Choroid plexus epithelial cell (primary cell): ENCODE measurements at places on chromosomes 13 and 19.
A peak's percentile ranks its signal among the peaks of the same experiment; 100 is the strongest.

DNA sequence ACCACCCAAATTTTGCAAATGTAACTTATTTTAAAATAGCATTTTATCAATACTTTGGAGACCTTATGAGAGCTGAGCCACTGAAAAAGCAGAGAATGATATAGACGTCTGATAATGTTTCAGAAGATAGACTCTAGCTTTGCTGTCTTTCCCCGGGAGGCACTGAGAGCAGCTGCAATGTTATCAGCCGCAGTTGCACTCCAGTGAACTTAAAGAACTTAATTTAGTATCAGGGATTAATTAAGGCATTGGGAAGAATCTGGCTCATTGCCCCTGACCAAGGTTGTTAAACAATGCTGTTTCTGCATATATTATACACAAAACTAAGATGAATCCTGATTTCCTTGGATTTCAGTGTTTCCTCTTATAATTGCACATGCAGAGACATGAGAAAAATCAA lies 75.7 kb upstream of the SGCG start:
- DNase-seq: no peak

- no peak for DNase-seq
These were observed 209.9 kb downstream of the DCT start for GRCh38 chr13:94269557-94269956.

- no peak for DNase-seq
These were observed 20.4 kb downstream of the EFNB2 start for GRCh38 chr13:106514928-106515634.

- peak; percentile 98 for DNase-seq
These were observed 475.8 kb downstream of the FOXO1 start for GRCh38 chr13:40190641-40191100.

DNA sequence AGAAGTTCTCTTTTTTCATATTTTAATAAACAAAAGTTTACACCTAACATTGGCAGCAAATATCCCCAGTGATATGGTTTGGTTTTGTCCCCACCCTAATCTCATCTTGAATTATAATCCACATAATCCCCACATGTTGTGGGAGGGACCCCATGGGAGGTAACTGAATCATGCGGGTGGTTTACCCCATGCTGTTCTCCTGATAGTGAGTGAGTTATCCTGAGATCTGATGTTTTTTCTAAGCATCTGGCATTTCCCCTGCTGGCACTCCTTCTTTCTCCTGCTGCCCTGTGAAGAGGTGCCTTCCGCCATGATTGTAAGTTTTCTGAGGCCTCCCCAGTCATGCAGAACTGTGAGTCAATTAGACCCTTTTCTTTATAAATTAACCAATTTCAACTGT lies 214.7 kb downstream of the SLITRK1 start:
- DNase-seq: no peak

DNA sequence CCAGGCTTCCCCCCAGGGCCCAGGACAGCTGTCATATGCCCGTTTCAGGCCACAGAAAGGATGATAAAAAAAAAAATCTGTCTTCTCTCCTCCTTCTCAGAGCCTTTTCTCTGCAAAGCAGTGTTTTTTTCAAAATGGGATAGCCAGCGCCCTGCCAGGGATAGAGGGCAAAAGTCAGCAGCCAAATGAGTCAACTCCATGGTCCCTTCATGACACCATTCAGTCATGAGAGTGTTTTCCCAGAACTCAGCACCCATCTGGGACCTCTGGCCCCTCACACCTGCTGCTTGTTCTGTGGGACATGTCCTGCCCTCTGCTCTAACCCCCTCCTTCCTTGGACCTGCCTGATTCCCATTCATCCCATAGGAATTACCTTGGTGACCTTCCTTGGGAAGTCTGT lies 95.0 kb downstream of the CYSLTR2 start:
- DNase-seq: peak; percentile 55

DNA sequence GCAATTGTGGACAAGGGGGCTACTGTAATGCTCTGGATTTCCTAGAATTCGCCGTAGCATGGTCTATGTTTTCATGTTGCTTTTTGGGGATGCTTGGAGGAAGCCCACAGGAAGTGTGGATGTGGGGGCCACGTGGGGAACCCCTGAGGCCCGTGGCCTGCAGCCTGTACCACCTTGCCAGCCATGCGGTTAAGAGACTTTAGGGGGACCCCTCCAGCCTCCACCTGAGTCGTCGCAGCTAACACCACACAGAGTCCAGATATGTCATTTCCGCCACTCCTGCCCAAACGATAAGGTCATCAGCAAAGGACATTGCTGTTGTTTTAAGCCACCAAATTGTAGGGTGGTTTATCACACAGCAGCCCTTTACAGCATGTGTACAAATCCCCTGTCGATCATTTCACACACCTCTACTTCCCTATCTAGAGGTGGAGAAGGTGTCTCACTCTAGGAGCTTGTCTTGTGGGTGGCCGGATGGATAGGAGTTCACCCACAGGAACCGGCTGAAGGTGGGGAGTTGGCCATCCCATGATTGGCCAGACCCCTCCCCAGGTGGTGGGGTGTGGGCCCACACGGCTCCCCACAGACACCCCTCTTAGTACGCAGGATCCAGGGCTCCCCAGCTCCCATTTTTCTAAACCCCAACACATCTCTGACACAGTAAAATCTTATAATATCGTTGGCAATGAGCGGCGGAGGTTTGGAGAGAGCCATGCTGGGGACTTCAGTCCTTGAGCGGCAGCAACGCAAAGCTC lies 226.7 kb downstream of the TEX29 start:
- no peak for DNase-seq

DNA sequence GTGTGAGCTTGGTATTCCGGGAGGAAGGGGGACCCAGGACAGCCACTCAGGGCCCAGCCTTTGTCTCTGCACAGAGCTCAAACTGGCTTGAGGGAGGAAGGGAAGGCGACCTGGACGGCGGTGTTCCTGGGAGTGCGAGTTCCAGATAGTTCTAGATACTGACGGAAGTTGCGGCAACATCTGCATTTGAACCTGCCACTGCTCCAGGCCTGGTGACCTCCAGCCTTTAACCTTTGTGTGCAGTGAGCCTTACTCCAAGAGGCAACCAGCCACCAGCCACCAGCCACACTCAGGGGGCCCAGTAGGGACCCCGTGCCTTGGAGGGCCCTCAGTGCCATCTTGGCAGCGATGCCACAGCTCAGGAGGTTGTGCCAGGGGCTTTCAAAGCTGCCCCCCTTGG lies 15.5 kb upstream of the ZBTB7A start:
- DNase-seq: no peak

DNA sequence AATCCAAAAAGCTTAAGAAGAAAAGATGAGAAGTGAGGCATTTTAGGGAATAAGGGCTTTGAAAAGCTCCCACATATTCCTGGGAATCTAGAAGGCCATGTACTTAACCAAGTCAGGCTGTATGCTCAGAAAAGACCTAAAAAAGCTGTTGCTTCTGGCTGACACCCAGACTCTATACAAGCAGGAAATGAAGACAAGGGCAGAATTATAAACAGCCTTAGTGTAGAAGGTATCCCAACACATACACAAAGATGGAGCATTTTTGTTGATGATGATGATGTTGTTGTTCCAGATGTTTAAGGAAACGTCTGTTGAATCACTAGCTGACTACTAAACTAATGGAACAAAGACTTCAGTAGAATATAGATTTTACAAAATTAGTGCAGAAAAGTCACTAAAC lies 26.1 kb upstream of the N4BP2L1 start:
- DNase-seq: peak; percentile 47

- no peak for DNase-seq
These were observed 92.3 kb upstream of the ANKRD10 start for GRCh38 chr13:111007209-111007608.

DNA sequence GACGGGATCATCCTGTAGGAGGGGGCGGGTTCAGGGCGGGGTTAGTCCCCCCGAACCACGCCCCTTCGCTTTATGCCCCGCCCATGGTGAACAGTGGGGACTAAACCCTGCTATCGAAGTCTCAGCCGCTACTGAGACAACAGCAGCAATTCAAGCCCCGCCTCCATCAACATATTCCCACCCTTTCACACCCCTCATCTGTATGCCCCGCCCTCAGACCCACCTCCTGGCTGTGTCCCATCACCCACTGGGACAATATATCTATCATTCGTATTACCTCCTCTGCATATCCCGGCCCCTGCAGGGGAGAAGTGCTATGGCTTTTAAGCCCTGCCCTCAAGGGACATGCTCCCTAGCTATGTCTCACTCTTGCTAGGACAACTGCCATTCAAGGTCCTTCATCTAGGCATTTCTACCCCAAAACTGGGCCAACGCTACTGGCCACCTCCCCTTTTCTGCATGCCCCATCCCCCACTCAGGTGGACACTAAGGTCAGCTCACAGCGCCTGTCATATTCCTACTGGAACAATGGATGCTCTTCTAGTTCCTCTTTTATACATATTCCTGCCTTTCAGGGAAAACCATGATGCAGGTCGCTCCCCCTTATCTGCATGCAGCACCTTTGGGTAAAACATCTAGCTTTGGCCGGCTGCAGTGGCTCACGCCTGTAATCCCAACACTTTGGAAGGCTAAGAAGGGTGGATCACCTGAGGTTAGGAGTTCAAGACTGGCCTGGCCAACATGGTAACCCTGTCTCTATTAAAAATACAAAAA lies 11.9 kb downstream of the LRFN1 start:
- no peak for DNase-seq

- DNase-seq: peak; percentile 20
These were observed 560.2 kb upstream of the SPRY2 start for GRCh38 chr13:80901111-80901510.

DNA sequence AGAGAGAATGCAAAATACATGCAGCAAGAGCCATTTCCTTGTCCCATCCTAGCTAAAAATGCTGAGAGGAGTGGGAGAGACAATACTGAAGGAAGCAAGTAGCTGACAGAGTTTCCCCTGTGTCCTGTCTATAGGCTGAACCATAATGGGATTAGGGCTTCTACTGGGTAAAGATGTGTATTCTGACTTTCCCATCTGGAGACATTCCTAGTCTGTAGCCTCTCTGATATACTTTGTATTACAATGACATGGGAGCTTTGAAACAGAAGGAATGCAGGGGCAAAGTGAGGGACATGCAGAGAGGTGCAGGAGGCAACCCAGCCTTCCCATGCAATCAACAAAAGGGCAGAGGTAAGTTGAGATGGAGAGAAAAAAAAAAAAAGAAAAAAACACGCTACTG lies 10.5 kb upstream of the GPC6 start:
- DNase-seq: no peak

DNA sequence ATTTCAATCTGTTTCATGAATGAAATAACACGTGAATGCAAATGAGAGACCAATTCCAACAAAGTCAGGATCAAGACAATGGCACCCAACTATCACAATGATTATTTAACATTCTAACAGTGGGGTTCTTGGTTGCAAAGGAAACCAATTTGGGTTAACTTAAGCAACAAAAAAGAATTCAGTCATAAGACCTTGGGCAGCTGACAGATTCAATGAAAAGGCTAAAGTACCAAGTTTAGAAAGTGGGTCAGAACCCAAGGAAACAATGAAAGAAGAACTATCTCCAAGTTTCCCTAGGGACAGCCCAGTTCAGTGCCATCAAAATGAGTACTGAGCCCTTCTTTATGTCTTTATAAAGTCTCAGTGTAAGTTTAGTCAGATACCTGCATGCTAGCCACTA lies 17.5 kb upstream of the SIGLEC14 start:
- no peak for DNase-seq

DNA sequence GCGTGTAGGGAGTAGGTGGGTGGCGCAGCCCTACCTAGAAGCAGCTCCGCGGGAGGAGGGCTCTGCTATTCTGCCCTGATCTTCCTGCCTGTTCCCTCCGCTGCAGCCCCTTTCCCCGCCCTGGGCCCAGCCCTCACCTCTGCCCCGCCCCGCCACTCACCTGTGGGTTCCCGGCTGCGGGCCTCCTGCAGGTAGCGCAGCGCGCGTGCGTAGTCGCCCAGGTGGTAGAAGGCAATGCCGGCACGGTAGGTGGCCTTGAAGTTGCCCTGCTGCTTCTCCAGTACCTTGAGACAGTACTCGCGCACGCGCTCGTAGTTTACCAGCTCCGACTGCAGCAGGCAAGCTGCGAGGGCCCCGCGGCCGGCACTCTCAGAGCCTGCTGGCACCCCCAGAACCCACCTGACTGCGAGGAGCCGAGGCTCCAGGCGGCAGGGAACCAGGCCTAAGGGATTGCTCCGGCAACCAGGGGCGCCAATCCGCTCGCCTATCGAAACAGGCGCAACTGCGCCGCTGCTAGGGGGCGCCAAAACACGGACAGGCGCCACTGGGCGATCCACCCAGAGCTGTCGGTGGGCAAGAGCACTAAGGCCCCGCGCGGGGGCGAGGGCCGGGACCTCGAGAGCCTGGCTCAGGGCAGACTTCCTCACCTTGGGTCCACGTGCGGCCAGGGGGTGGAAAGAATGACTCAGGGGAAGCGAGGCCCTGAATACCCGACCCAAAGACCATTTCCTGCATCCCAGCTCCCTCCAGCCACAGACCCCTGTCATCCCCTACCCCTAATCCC lies 965 bp downstream of the TTC9B start:
- no peak for DNase-seq

DNA sequence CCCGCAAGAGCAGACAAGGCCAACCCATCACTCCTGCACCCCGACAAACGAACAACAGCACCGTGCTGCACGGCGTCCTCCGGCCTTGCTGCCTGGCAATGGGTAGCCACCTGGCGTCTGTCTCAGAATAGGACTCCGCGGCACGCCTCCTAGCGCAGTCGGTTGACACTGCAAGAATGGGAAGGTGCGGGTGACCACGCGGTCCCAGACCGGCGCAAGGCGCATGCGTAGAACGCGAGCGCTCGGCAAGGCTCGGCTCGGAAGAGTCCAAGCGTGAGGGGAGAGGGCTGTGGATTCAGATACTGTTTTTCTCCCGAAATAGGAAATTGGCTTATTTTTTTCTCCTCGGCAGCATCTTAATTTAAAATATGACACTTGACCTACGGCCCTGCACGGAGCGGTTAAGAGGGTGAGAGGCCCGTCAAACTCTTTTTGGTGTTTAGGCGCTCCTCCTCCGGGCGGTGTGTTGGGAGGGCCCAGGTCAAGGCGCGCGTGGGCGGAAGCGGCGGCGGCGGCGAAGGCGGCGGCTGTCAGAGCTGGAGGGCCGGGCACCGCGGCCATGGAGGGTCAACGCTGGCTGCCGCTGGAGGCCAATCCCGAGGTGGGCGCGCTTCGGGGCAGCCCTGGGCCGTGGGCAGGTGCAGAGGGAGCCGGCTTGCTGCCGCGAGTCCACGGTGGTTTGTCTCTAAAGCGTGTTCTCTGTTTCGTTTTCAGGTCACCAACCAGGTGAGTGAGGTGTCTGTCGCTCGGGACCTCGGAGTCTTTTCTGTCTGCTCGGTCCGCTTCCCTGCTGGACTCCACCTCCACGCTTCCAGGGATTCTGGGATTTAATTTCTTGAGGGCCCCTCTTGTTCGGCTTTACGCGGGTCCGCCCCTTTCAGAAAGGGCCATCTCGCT lies at the start of gene UCHL3:
UCHL3 (plus strand) TSS at position 530 of the 897 bp plus-strand sequence; CDS start at position 560, 30 bp downstream.
- peak; percentile 97 for DNase-seq

- peak; percentile 85 for DNase-seq
These were observed 3.7 kb upstream of the SIN3B start for GRCh38 chr19:16825312-16826052.

DNA sequence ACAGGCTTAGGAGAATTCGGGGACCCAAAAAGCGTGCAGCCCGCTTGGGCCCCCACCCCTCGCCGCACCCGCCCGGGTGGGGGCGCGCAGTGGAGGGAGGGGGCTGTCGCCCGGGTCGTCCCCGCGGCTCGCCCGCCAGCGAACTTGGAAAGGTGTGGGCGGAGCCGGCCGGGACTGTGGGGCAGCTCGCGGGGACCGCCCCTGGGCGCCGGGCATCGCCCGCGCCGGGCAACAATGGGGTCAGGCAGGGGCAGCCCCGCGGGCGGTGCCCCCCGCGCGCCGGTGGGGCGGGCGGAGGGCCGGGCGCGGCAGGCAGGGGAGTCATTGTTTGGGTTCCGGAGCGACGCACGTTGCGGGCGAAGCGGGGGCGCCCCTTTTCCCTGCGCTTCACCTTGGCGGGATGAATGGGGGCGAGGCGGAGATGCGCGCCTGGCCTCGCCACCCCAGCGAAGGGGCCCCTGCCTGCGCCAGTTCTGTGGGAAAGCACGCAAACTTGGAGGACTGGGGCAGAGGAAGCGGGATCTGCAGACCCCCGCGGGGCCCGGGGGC lies 647 bp upstream of the KLF12 start:
- no peak for DNase-seq
